ENCODE measurements at places on chromosomes 12 and 14. TPM values are rescaled to one million over a fixed set of nuclear protein-coding genes. Genes with fewer than 3 reads are reported as not detected.

SLC15A5 gene
- total RNA-seq: not detected

ERP27 gene
- 2.3 TPM for total RNA-seq

REC8 gene
- total RNA-seq: 42.7 TPM

KLRC1 gene
- total RNA-seq: not detected

STYK1 gene
- 8.4 TPM for total RNA-seq

SLCO1B1 gene
- 1.4 TPM for total RNA-seq

GYS2 gene
- total RNA-seq: not detected

FRS2 gene
- total RNA-seq: 34.5 TPM

ZC3H10 gene
- 6.6 TPM for total RNA-seq

APOF gene
- total RNA-seq: not detected

TAS2R10 gene
- 1.5 TPM for total RNA-seq

NGB gene
- not detected for total RNA-seq

KRT79 gene
- not detected for total RNA-seq

TPH2 gene
- total RNA-seq: 0.38 TPM

IFNG-AS1 gene
- not detected for total RNA-seq

TUBA1A gene
- 11.5 TPM for total RNA-seq

DDN gene
- total RNA-seq: 0.12 TPM

TAS2R13 gene
- 2.5 TPM for total RNA-seq

KRT8 gene
- 2,474 TPM for total RNA-seq

GEMIN2 gene
- 20.1 TPM for total RNA-seq

SLCO1C1 gene
- 0.54 TPM for total RNA-seq

MRPL42 gene
- 88.3 TPM for total RNA-seq

SIX4 gene
- total RNA-seq: 22.8 TPM

AMIGO2 gene
- total RNA-seq: 27.0 TPM

SMIM41 gene
- not detected for total RNA-seq

VDR gene
- total RNA-seq: 10.1 TPM

GALNT6 gene
- 45.3 TPM for total RNA-seq

GLI1 gene
- 0.54 TPM for total RNA-seq

KRT86 gene
- total RNA-seq: 2.6 TPM

KRT85 gene
- not detected for total RNA-seq

LRCOL1 gene
- total RNA-seq: not detected

HCAR3 gene
- total RNA-seq: not detected

P2RX2 gene
- total RNA-seq: not detected

LIN52 gene
- total RNA-seq: 11.2 TPM

MEG3 gene
- not detected for total RNA-seq

IAPP gene
- not detected for total RNA-seq

TCP11L2 gene
- 30.7 TPM for total RNA-seq

GZMB gene
- total RNA-seq: not detected

ORAI1 gene
- 35.5 TPM for total RNA-seq

REP15 gene
- 0.78 TPM for total RNA-seq

C14orf39 gene
- total RNA-seq: not detected

USP5 gene
- total RNA-seq: 128 TPM

STAC3 gene
- total RNA-seq: 5.0 TPM

IFI27L2 gene
- total RNA-seq: 40.4 TPM

LHX5 gene
- total RNA-seq: not detected

FCF1 gene
- 58.0 TPM for total RNA-seq

TAS2R20 gene
- total RNA-seq: 3.3 TPM

RNASE7 gene
- total RNA-seq: not detected

ABCC9 gene
- not detected for total RNA-seq

ANGEL1 gene
- 19.8 TPM for total RNA-seq

CCDC197 gene
- total RNA-seq: not detected

SLC17A8 gene
- total RNA-seq: not detected

BAG5 gene
- total RNA-seq: 38.4 TPM

OAS2 gene
- 211 TPM for total RNA-seq

LIN7A gene
- 0.73 TPM for total RNA-seq

TSHR gene
- total RNA-seq: not detected

TTC5 gene
- 20.6 TPM for total RNA-seq

SGPP1 gene
- 27.0 TPM for total RNA-seq

SLC24A4 gene
- total RNA-seq: not detected

Measured in Calu3 (cell line).